ENCODE measurements at places on chromosomes 12 and 14. TPM values are rescaled to one million over a fixed set of nuclear protein-coding genes. Genes with fewer than 3 reads are reported as not detected.

The GSC gene
- not detected for total RNA-seq

The ALDH1L2 gene
- total RNA-seq: 39.8 TPM

DNA sequence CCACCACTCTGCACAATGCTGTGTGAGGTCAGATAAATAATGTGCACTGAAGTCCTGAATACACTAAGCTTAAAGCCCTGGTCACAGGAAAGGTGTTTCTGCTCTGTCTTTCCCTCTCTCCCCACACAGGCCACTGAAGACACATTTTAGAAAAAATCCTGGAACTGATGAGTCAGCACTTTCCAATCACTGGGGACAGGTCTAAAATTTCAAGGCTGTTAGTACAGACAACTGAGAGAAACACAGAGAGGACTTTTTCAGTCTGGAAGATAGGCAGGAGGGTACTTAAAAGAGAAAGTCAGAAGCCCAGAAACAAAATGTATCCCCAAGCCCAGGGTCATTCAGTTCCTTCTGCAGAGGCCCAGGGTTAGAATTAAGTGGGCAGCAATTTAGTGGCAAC is 333.9 kb upstream of the CCDC196 start:
- DNase-seq: no peak

GRCh38 chr14:24231263-24232120 is 675 bp downstream of the NEDD8 start:
- no peak for DNase-seq

DNA sequence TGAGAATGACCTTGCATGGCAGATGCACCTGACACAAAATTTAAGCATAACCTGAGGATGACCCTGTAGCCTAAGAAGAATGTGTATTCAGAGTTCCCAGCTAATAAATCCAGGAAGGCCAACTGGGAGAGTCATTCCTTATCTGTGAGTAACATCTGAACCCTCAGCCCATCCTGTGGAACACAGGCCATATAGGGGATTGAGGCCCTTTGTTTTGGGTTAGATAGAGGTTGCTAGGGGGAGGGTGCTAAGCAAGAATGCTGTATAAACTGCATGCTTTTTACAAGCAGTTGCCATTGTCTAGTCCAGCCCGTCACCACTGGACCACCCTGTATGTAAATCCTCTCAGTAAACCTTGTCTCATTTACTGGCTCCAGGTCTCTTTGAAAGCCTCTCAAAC is 77.0 kb downstream of the BICD1 start:
- peak; percentile 26 for DNase-seq

The IL26 gene
- total RNA-seq: not detected

- peak; percentile 41 for DNase-seq
These were observed 5.5 kb upstream of the CELA1 start for GRCh38 chr12:51351913-51352532.

- no peak for DNase-seq
These were observed 99.8 kb downstream of the DAD1 start for GRCh38 chr14:22489244-22489545.

DNA sequence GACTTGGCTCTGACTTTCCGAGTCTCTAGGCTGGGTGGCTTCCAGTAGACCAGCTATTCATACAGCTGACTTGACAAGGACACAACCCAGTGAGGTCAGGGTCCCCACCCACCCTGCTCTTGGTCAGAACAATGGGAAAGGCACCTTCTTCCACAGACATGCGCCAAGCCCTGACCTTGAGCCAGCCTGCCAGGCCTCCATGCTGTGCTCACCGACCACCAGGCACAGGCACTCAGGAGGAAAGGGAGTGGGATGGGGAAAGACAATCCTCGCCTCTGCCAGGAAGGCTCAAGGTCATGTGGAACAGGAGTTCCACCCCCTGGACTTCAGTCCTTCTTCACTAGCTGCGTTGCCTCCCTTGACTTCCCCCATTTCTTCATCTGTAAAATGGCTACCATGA is 31.4 kb downstream of the GALNT16 start:
- no peak for DNase-seq

GRCh38 chr14:91311284-91311662 is 66.8 kb upstream of the GPR68 start:
- no peak for DNase-seq

The CLEC2A gene
- total RNA-seq: not detected

DNA sequence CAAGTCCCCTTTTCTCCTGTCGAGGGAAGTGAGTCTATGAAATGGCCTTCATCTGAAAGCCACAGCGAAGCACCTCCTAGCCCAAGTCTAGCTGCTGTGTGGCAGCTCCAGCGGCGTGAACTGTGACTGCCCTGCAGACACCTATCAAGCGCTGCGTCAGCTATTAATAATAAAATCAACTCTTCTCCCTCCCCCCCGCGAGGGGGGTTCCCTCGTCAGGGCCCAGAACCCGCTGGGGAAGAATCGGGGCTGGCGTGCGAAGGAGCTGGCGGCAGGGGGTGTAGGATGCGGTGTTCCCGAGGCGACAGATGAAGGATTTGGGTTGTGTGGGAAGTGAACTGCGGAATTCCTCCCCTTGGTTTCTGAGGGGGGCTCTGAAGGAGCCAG is 662 bp upstream of the ATP2A2 start:
- no peak for DNase-seq

The TUNAR gene
- total RNA-seq: not detected

GRCh38 chr14:105449276-105450122 is 25.1 kb upstream of the CRIP2 start:
- DNase-seq: no peak

The MYL2 gene
- total RNA-seq: not detected

The B4GALNT1 gene
- total RNA-seq: 2.8 TPM

The VRTN gene
- not detected for total RNA-seq

GRCh38 chr12:27319848-27320247 is 12.8 kb upstream of the BMAL2 start:
- no peak for DNase-seq

The MEG3 gene
- total RNA-seq: 246 TPM

DNA sequence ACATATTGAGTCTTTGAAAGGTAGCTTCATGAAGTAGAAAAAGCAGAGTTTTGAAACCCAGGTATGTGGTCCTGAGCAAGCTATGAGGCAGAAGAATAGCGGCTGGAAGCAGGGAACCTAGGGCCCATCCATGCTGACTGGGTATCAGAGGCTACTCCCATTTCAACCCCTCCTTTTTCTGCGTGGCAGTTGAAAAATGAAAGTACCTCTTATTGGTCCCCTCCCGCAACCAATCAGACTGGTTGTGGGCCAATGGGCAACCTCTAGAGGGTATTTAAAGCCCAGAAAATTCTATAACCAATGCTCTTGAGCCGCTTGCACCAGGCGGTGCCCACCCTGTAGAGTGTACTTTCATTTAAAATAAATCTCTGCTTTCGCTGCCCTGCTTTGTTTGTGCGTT is 1.6 kb upstream of the SNRPF start:
- DNase-seq: no peak

Measured in HFFc6 (cell line).